ENCODE measurements at places on chromosomes 13 and 19.

- no peak for DNase-seq
These were observed 134.4 kb downstream of the KL start for GRCh38 chr13:33150662-33151061.

- DNase-seq, result no peak
These were observed 23.3 kb upstream of the KCTD4 start for GRCh38 chr13:45224176-45224575.

DNA sequence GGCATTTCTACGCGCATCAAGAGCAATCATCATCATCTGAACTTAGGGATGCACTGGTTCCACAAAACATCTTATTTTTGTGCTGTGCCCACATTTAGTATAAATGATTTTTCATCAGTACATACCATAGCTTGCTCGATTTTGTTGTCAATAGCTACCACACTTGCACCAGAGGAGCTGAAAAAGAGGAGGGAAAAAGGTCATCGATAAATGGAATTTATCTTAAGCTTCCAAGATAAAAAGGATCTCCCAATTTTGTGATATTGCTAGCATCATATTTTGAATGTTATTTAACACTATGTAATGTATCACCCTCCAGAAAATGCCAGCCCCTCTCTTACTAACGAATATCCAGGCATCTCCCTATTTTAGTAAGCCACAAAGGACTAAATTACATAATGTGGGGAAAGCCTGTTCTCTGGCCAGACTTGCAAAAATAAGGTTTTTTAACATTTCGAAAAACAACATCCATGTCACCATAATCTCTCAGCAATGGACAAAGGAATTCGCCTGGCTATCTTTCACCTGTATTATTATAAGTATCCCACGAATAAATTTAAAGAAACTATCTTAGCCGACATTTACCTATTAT is 62.4 kb downstream of the SERP2 start:
- DNase-seq, result no peak

GRCh38 chr13:75740031-75740430 is 103.9 kb downstream of the LMO7 start:
- no peak for DNase-seq

GRCh38 chr13:51895906-51896888 is 34.4 kb downstream of the CCDC70 start:
- peak; percentile 62 for DNase-seq

DNA sequence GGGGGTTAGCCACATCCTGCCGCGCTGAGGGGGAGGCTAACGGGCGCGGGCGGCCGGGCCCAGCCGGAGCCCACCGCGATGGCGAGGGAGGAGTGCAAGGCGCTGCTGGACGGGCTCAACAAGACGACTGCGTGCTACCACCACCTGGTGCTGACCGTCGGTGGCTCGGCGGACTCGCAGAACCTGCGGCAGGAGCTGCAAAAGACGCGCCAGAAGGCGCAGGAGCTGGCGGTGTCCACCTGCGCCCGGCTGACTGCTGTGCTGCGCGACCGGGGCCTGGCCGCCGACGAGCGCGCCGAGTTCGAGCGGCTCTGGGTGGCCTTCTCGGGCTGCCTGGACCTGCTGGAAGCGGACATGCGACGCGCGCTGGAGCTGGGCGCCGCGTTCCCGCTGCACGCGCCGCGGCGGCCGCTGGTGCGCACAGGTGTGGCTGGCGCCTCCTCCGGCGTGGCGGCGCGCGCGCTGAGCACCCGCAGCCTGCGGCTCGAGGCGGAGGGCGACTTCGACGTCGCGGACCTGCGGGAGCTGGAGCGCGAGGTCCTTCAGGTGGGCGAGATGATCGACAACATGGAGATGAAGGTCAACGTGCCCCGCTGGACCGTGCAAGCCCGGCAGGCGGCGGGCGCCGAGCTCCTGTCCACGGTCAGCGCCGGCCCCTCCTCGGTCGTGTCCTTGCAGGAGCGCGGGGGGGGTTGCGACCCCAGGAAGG is 692 bp downstream of the RGS9BP start:
- DNase-seq, result no peak

GRCh38 chr19:1520203-1520780 is 3.6 kb upstream of the PLK5 start:
- DNase-seq, result no peak

- DNase-seq, result no peak
These were observed 647.1 kb upstream of the SLITRK6 start for GRCh38 chr13:86446311-86446710.

DNA sequence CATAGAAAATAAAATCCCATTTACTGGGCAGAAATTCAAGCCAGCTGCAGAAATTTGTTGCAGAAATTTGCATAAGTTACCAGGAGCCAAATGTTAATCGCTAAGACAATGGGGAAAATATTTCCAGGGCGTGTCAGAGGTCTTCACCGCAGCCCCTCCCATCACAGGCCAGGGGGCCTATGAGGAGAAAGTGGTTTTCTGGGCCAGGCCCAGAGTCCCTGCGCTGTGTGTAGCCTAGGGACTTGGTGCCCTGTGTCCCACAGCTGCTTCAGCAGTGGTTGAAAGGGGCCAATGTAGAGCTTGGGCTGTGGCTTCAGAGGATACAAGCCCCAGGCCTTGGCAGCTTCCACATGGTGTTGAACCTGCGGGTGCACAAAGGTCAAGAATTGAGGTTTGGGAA is 278.9 kb upstream of the PCDH9 start:
- no peak for DNase-seq

- DNase-seq, result no peak
These were observed 39.5 kb upstream of the SERP2 start for GRCh38 chr13:44333950-44334655.

DNA sequence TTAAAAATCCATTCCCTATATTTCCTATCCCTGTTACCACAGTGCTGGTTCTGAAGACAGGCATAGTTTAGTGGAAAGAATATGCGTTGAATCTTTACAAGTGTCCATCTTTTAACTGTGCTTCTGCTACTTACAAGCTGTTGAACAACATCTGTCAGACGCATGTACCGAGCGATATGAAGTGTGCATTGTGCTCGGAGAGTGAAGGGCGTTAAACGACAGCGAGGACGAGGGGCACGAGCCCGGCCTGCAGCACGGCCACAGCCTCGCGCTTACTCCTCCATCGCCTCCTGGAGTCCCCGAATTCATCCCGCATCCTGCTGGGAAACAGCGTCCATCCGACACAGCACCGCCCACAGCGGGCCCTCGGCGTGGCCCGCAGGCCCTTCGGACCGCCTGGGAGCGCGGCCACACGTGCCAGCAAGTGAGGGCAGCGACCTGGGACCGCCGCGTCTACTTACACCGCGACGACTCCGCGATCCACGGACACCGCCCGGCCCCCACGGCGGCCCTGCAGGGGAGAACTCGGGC is 514 bp downstream of the PCID2 start:
- DNase-seq, result peak; percentile 59

GRCh38 chr13:32262619-32263018 is 52.5 kb downstream of the ZAR1L start:
- DNase-seq, result no peak

GRCh38 chr13:37914781-37915391 is 45.3 kb upstream of the TRPC4 start:
- no peak for DNase-seq

- no peak for DNase-seq
These were observed 3.2 kb downstream of the IFNL1 start for GRCh38 chr19:39299404-39299803.

DNA sequence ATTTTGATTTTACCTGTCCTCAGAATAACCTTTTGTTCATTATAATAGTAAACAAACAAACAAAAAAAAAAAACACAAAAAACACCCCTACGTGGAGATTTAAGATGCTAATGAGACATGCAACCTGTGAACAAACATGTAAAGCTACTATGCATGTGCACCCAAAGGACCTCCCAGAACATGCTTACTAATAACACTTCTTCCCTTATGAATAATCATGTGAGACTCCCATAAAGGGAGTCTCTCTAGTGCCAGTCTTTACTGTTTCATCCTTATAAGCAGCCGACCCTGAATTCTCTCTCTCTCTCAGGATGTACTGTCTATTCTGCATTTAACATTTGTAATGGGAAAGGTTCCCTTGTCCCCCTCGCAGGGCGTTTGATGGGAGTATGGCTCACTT is 1051.1 kb downstream of the PCDH17 start:
- DNase-seq, result no peak

DNA sequence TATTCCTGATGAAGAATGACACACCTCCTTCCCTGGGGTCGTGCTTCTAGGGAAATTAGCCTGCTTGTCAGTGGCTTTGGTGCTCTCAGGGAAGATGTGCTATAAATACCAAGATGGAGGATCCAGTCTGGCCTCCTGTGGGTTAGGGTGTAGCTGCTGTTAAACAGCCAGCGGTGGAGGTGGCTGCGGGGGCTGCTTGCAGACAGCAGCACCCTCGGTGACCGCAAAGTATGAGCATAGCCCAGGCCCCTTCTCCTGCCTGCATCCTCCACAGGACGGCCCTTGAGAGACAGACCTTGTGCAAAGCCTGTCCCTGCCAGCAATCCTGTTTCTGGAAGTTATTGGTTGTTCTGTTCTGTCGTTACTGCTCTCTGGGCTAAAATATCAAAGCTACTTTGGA is 11.4 kb downstream of the VSTM2B start:
- DNase-seq, result no peak

DNA sequence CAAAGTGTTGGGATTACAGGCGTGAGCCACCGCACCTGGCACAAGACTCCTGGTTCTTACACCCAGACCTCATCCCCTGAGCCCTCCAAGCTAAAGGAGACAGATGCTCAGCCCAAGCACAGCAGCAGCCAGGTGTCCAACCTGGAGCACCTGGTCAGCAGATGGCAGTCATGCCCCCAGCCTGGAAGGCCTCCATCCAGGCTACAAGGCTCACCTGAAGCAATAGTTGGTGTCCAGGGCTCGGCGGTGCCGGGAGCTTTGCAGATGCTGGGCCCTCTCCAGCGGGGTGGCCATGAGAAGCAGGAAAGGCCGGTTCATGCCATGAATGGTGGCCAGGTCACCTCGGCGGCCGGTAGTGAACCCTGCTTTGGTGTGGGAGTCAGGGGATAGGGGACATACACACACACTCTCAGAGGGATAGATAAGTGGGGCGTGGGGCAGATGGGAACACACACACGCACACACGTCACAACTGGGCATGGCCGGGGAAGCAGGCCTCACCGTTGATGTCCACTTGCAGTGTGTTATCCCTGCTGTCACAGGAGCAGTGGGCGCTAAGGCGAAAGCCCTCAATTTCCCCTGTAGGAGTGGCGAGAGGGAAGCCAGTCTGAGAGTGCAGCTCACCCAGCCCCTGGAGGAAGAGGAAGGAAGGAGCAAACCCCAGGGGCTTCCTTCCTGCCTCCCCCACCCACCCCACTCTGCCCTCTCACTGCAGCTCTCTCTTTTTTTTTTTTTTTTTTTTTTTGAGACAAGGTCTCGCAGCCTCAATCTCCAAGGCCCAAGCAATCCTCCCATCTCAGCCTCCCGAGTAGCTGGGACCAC is 11.8 kb downstream of the TGFB1 start:
- DNase-seq, result no peak

GRCh38 chr19:4713384-4713951 is 10.2 kb downstream of the DPP9 start:
- DNase-seq, result peak; percentile 93

GRCh38 chr19:42965176-42965575 is 28.2 kb upstream of the PSG7 start:
- peak; percentile 30 for DNase-seq

DNA sequence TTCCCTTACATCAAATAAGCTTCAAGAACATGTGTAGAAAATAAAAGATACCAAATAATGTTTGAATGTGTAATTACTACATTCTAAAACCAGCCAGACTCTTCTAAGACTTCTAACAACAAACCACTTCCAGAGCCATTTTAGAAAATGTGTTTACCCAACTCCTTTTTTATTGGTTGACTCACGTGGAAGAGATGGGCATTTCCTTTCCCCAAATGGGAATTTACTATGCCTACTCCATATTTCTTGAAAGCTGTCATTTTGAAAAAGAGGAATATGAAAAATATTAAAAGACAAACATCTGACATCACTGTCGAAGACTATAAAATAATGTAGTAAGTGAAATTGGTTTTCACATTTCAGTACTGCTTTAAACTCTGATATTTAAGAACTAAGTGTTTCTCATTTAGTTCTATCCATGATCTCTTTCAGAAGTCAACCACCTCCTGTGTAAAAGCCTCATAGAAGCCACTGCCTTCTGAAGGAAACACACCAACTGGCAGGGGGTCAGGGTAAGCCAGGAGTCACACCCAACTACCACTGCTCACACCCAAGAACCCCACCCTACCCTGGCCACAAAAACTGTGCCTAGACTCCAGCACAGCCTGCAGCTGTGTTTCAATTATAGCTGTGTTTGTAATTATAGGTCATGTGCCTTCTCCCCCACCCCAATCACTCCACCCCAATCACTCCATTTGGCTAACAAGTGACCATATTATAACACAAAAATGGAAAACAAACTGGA is 86.8 kb downstream of the UBL3 start:
- no peak for DNase-seq

GRCh38 chr19:14400951-14401431 is 18.1 kb downstream of the DDX39A start:
- DNase-seq, result no peak

DNA sequence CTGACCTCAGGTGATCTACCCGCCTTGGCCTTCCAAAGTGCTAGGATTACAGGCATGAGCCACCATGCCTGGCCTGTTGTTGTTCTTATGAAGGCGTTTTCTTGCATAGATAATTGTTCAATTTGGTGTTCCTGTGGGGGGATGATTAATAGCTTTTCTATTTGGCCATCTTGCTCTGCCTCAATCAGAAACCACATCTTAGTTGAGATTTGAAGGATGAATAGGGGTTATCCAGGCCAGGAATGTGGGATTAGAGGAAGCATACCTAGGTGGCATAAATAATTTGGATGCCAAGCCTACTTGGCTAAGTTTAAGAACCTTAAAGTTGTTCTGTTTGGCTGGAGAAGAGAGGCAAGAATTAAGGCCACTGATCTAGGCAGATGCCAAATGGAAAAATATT is 44.4 kb downstream of the CCNA1 start:
- DNase-seq, result no peak

DNA sequence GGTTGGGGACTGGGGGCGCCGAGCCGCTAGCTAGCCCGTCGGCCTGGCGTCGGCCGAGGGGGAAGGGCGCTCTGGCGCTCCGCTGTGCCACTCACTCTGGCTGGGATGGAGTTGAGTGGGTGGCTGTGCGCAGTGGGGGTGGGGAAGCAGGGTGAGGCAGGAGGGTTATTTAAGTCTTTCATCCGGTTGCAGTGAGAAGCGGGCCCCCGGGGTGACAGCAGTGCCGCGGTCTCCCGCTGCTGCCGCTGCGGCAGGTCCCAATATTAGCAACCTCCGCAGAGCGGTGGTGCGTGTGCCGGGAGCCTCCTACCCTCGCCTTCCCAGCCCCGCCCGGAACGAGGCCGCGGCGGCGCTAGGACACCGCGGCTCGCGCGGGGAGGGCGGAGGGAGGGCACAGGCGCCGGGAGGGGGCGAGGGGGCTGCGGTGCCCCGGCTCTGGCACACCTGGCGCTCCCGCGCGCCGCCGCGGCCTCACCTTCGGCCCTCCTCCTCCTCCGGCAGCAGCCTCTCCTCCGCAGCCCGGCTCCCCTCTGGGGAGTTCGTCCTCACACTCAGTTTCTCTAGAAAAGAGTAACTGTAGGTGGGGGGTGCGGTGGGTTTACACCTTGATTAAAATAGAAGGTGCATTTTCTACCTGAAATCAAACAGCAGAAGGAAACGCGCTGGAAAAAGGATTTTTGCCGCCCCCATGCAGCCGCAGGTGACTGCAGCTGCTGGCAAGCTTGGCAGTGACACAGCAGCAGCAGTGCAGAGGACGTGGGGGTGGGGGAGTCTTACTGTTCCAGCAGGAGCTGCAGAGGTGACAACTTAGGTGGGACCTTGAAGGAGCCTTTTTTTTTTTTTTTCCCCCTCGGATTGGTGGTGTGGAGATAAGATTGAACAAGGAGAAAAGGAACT is 4.5 kb downstream of the FGF9 start:
- DNase-seq, result no peak

GRCh38 chr19:10270180-10270615 is 722 bp upstream of the ICAM1 start:
- DNase-seq, result peak; percentile 25

Data from fibroblast of villous mesenchyme (primary cell).